ENCODE measurements at places on chromosomes 16 and 17.

DNA sequence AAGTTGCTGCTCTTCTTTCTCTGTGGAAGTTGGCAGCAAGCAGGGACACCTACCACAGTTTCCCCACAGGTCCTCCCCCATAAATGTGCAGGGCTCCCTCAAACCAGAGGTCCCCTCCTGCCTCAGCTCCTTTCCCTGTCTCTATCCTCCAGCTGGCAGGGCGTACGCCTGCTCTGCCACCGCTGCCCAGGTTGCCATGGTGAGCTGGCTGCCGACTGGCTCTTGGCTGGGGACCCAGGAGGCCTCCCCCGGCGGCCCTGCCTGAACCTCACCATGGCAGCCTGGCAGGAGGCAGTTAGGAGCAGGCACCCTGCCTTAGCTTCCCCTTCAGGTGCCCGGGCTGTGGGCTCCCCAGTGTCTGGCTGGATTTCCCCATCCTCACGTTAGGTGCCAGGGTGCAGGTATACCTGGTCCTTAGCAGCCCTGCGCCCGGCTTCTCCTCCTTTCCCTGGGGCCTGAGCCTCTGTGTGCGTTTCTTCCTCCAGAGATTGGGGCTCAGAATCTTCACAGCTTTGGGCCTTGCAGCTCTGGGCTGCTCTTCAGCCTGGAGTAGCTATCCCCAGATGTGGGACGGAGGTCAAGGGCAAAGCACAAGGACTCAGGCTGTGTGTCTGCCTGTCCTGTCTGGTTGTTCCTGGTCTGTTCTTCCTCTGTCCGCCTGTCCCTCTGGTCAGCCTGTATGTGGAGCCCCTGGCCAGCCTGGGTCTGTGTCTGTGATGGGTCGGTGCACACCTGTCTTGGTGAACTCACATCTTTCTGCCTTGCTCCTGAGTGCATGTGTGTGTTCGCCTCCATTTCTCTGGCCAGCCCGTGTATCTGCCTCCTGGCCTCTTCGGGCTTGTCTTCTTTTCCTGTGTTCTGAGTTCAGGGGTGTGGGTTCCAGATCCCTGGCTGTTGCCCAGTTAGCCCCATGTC lies 15.7 kb downstream of the GJD3 start:
- no peak for DNase-seq

DNA sequence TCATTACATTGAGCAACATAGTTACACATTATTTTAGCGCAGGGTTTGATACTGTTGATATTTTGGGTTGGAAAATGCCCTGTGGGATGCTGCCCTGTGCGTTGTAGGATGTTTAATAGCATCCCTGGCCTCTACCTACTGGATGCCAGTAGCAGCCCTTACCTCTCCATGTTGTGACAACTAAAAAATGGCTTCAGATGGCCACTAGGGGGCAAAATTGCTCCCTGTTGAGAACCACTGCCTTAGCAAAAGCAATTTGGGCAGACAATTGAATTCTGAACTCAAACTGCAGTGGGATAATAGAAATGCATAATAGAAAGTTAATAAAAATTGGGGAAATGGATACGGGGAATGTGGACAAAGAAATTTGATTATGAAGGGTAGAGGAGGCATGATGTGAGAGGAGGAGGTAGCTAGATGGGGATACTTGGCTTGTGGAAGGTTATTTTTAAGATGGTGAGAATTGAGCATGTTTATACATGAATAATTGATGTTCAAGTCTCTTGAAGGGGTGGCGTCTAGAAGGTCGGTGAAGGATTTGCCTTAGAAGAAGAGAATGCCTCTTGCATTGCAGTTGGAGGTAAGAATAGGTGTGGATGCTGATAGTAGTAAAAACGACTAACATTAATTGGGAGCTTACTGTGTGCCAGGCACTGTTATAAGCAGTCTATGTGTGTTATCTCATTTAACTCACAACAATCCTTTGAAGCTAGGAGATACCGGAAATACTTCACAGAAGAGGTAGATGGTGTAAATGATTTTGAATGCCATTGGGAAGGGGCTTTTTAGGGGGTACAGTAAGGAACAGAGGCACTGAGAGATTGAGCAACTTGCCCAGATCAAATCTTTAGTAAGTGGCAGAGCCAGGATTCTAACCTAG lies 19.0 kb downstream of the HEATR9 start:
- DNase-seq = peak; percentile 59

- DNase-seq = no peak
These were observed 13.0 kb downstream of the LCMT1 start for GRCh38 chr16:25124503-25124902.

DNA sequence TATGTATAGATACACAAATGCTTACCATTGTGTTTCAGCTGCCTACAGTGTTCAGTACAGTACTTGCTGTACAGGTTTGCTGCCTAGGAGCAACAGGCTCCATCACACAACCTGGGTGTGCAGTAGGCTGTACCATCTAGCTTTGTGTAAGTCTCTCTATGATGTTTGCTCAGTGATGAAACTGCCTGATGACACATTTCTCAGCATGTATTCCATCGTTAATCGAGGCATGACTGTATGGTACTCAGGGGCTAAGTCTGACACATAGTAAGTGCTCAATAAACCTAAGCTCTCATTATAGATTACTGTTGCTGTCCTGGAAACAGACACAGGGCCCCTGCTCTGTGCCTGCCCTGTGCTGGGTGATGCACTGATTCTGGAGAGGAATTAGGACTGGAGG lies 18.1 kb downstream of the KCNJ12 start:
- DNase-seq = no peak

DNA sequence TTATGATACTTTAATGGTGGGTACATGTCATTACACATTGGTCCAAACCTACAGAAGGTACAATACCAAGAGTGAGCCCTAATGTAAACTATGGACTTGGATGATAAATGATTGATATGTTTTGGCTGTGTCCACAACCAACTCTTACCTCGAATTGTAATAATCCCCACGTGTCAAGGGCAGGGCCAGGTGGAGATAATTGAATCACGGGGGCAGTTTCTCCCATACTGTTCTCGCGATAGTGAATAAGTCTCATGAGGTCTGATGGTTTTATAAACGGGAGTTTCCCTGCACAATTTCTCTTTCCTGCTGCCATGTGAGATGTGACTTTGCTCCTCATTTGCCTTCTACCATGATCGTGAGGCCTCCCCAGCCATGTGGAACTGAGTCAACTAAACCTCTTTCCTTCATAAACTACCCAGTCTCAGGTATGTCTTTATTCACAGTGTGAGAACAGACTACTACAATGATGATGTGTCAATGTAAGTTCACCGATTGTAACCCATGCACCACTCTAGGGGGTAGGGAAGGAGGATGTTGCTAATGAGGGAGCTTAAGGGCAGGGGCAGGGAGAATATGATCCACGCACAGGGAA lies 7.0 kb upstream of the METTL22 start:
- DNase-seq = no peak

DNA sequence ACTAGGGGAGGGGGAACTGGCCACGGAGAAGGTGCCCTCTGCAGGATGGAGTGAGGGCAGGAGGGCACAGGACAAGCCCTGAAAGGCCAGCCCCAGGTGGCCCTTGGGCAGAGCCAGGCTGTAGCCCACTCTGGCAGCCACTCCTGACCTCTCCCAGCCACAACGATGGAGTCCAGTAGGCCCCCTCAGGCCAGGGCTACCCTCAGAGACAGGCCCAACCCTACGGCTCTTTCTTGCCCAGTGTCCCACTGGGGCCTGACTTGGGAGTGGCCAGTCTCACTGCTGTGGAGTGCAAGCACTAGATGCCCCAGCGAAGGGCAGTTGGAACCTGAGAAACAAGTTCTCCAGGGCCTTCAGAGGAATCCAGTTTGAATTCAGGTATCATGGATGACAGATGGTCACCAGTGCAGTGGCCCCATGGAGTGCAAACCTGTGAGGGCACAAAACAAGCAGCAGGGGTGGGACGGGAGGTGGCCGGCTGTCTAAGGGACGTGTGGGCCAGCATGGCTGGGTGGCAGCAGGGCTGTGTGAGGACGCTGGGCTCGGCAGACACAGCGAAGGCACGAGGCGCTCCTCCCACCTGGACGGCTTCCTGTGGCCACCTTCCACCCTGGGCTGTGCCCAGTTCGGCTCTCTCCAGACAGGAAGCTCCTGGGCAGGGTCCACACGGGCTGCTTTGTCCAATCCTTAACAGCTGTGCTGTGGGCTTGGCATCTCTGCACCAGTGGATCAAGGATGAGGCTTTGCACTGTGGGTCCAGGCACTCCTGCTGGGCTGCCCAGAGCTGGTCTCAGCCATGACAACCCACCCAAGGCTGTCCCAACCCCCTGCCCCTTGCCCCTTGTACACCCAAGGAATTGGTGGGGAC lies 72.1 kb downstream of the AMFR start:
- DNase-seq = no peak

GRCh38 chr16:25031132-25031440 lies 15.9 kb upstream of the ARHGAP17 start:
- DNase-seq = no peak

DNA sequence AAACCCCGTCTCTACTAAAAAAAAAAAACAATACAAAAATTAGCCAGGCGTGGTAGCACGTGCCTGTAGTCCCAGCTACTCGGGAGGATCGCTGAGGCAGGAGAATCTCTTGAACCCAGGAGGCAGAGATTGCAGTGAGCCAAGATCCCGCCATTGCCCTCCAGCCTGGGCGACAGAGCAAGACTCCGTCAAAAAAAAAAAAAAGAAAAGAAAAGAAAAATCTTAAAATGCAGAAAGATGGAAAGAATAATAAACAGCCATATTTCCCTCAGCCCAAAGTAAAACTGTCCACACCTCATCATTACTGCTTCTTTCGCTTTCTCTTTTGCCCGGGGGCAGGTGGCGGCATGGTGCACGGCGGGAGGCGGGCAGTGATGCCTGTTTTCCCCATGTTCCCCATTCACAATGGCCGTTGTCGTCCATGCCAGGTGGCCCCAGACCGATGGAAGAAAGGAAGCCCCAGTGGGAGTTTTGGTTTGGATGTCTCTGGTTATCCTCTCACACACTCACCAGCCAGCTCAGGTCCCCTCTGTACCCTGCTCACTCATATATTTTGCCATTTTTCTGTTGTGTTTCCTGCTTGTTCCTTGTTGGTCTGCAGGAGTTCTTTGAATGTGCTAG lies 37.0 kb upstream of the PEMT start:
- DNase-seq = peak; percentile 47

GRCh38 chr16:2826591-2827373 lies 3.3 kb upstream of the ZG16B start:
- DNase-seq = no peak

DNA sequence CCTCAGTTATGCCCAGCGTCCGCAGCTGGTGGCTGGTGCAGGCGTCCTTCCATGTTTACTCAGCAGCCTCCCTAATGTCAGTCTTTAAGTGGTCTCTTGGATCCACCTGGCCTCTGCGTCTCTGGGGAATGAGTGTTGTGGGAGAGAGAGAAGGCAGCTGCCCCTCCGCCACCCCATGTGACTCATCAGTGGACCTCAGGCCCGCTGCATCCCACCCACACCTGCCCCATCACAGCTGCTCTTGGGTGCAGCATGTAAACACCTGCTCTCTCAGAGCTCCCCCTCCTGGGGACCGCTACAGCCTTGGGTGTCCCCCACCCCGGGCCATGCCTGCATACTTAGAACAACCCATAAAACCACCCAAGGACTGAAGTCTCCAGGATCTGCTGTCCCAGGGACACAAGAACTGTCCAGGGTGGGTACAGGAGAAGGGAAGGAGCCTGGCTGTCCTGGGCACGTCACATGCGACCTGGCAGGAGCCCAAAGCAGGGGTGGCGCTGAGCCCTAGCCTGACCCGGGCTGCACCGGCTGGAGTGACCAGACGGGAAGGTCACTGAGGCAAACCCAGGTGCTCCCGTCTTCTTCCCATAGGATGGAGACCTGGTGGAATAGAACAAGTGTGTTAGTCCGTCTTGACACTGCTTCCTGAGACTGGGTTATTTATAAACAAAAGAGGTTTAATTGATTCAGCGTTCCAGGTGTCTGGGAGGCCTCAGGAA lies 4.2 kb downstream of the C16orf90 start:
- no peak for DNase-seq

- no peak for DNase-seq
These were observed 107.8 kb downstream of the CRLF3 start for GRCh38 chr17:30716461-30717290.

DNA sequence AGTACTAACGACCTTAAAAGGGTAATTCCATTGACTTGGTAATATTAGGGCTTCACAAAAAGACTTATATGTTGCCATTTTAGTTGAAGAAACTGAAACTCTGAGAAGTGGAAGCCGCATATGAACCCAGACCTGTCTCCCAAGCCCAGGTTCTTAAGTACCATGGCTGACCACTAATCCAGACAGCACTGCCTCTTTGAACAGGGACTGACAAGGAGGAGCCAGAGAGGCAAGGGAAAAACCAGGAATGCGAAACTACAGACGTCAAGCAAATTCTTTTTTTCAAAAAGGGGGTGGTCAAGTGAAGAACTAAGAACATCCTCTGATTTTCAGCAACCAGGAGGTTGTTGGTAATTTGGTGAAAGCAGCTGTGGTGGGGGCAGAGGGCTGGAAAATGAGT lies 15.2 kb downstream of the CYB5D1 start:
- DNase-seq = no peak
